ENCODE measurements at places on chromosomes 1 and 21.

DNA sequence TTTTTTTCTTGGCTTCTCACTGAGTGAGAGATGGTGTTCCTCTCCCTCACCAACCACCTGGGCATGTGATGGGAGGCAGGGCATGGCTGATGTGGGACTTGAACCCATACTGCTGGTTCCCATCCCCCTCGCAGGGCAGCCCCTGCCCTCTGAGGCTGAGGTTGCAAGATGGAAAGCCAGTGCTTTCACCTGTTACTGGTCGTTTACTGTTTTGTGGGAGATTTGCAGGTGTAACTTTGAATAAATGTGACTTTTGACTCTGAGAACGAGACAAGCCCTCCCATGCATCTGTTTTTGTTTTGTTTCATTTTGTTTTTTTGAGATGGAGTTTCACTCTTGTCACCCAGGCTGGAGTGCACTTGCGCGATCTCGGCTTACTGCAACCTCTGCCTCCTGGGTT, 21.6 kb downstream of the C1orf167 start:
- DNase-seq: no peak

DNA sequence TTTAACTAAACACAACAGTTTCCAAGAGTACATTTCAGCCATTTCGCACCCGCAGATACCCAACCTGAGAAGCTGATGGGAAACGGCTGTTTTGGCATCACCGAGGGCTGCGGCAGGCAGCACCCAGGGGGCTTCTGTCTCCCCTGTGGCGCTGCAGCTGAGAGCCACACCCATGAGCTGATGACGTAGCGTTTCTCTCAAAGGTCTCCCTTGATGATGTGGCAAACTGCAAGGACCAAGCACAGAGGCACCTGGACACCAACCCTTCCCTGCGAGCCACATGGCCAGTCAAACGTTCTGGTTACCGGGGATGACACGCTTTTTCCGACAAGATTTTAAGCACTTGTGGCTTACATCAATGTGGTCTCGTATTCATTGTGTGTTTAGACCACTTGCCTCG, 150.8 kb upstream of the ERG start:
- no peak for DNase-seq

DNA sequence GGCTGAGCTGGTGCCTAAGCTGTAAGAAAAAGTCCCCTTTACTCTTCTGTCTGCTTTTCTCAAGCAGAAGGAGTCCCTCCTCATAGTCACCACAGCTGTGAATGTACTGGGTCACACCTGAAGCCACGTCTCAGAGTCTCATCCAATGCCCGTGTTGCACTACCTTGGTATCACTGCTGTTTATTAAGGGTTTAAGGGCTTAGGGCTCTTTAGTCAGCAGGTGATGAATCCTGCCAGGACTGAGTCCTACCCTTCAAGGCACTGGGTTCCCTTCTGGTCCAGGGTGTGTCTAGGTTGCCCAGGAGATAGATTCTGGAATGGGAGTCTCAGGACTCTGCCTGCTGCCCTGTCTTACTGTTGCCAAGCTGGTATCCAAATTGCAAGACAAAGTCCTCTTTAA, 33.4 kb upstream of the ROR1 start:
- DNase-seq: no peak

DNA sequence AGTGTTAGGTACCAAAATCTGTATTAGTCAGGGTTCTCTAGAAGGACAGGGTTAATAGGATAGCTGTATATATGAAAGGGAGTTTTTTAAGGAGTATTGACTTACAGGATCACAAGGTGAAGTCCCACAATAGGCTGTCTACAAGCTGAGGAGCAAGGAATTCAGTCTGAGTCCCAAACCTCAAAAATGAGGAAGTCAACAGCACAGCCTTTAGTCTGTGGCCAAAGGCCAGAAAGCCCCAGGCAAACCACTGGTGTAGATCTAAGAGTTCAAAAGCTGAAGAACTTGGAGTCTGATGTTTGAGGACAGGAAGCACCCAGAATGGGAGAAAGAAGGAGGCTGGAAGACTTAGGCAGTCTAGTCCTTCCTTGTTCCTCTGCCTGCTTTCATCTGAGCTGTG, 487.5 kb upstream of the CHRM3 start:
- no peak for DNase-seq

DNA sequence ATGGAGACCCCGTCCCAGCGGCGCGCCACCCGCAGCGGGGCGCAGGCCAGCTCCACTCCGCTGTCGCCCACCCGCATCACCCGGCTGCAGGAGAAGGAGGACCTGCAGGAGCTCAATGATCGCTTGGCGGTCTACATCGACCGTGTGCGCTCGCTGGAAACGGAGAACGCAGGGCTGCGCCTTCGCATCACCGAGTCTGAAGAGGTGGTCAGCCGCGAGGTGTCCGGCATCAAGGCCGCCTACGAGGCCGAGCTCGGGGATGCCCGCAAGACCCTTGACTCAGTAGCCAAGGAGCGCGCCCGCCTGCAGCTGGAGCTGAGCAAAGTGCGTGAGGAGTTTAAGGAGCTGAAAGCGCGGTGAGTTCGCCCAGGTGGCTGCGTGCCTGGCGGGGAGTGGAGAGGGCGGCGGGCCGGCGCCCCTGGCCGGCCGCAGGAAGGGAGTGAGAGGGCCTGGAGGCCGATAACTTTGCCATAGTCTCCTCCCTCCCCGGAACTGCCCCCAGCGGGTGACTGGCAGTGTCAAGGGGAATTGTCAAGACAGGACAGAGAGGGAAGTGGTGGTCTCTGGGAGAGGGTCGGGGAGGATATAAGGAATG, 505 bp downstream of the LMNA start:
- DNase-seq: peak; percentile 39

Measured in lung microvascular endothelial cell (primary cell).